ENCODE measurements at places on chromosomes 2 and 18.

GRCh38 chr2:10202131-10202665, 79.7 kb downstream of the RRM2 start:
- no peak for DNase-seq

DNA sequence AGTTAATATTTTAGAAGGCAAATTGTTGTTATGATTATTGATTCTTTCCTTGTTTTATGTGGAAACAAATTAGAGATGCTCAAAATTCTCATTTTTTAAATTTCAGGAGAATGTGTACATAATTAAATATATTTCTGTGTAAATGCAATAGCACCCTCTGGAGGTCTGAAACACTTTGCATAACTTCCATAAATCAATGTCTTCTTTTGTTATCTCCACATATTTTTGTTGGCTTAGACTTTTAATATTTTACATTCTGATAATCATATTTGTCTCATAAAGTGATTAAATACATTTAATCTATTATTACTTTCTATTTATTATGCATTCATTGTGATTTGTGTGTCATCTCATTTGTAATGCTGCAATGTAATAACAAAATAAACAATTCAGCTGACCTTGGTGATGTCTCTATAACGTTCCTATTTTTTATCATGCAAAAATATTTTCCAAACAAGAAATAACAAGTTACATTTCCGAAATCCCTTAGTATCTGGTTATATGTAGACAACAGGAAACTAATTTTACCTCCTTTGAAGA, 201.8 kb upstream of the GALNT5 start:
- DNase-seq = no peak

DNA sequence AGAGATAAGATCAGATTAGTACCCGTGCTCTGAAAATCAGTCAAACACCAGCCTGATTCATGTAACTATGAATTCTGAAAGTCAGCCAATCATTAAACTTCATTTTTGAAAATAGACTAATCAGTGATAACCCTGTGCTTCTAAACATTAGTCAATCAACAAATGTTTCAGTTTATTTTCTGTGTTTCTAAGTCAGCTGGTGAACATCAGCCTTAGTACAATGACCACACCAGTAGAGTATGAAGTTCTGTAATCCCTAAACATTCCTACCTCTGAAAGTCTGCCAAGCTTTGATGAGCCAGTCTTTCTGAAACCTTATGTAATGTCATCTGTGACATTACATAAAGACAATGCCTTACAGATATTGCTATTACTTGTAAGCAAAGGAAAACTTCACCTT, 807.4 kb upstream of the CRIM1 start:
- DNase-seq = no peak

GRCh38 chr2:72236445-72237067, 88.9 kb upstream of the CYP26B1 start:
- DNase-seq = no peak

DNA sequence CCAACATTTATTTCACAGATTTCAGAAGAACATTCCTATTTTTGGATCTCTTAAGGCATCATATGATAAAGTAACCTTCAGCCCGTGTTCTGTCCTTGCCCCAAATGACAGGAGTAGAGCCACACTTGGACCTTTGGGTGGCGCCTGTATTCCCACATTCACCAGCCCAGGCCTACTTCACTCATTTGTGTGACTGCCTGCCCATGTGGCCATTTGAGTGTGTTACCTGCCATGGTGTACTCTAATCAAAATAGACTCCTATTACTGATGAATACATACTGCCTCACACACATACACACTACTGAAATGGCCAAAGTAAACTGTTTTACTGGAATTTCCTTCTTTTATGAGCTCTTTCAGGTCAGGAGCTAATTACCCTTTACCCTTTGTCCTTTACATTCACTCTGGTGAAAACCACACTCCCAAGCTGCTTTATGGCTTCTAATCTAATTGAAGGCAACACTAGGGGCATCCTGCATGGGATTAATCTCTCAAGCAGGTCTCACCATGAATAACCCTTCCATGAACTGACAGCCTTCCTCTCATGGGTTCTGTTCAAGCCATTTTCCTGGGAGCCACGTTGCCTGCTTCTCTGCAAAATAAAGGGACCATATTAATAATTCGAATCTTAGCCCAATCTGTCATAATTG, 271.0 kb upstream of the GALNT5 start:
- DNase-seq = no peak

GRCh38 chr2:85577386-85578242, at the start of gene VAMP8:
Gene VAMP8 (plus strand): TSS chr2:85577586. CDS start chr2:85577647, 61 bp downstream.
- peak; percentile 58 for DNase-seq

GRCh38 chr2:238064376-238064775, 3.6 kb downstream of the SCLY start:
- no peak for DNase-seq

- no peak for DNase-seq
Measured at GRCh38 chr2:9984217-9984739, 32.8 kb downstream of the GRHL1 start.

- DNase-seq = no peak
Measured at GRCh38 chr2:148971547-148971946, 67.0 kb upstream of the LYPD6B start.

DNA sequence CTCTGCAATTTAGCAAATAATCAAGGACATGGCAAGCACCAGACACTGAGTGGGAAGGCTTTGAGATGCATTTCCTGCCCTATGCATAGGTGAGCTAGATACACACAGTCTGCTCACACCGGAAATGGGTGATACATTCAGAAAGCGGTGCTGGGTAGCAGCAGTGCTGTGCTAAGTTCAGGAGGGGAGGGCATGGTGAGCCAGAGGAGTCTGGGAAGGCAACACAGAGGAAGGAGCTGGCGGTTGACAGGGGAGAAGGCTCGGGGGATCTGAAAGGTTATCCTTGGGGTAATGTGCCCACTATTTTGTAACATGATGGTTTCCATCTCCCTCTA, 57.4 kb upstream of the EPAS1 start:
- DNase-seq = peak; percentile 47
